Stimulated activated CD4-positive, alpha-beta T cell treated with anti-CD3 and anti-CD28 coated beads, Interleukin-2, amount 100 ng/mL, for 24 hours (primary cell): ENCODE measurements at places on chromosomes 3 and 15.

DNA sequence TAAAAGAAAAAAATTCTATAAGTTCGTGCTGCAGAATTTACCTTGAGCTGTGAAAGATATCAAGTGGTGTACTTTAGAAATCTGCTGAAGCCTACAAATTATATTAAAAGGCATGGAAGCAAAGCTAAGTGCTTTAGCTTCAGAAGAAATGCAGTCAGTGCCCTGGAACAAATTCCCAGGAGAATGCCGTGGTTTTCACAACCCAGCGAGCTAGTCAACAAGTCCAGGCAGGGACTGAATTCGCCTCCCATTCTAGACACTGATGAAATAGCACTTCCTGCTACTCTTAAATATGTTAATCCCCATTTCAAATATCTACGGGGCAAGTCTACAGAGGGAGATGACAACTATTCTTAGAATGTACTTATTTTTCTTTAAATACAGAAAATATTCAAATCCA is 326.4 kb upstream of the IGF1R start:
- no peak for DNase-seq

GRCh38 chr3:18424729-18425640 is at the start of gene SATB1:
Gene SATB1 (minus strand): TSS chr3:18425339. CDS start chr3:18420967, 4,372 bp downstream.
- peak; percentile 68 for DNase-seq

DNA sequence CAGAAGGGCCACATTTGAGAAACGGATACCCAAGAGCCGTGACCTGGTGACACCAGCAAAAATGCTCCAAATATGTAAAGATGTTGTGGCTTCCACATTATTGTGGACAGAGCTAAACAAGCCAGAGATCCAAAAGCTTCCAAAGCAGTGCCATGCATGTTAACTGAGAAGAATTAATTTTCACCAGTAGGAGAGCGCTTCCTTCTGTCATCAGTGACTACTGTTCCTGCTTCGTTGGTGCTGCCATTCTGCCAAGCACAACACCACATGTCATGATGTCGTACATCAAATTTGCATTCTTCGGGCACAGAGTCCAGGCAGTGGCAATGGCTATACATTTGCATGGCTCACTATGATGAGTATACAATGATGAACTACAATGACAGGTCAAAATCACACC is 19.1 kb upstream of the CHST2 start:
- DNase-seq: no peak

DNA sequence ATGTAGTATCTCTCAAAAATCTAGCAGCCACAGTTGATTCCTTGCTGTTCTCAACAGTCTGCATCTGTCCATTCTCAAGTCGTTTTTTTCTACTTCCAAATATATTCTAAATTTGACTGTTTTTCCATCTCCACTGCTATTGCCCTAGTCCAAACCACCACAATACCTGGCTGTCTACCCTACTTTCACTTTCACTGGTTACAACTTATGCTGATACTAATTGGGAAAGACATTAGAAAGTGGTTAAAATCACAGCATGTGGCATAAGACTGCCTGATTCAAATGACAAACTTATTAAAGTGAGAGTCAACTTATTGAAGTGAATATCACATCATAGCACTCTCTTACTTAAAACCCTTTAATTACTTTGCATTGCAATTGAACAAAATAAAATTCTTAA is 72.6 kb downstream of the CHST2 start:
- no peak for DNase-seq

DNA sequence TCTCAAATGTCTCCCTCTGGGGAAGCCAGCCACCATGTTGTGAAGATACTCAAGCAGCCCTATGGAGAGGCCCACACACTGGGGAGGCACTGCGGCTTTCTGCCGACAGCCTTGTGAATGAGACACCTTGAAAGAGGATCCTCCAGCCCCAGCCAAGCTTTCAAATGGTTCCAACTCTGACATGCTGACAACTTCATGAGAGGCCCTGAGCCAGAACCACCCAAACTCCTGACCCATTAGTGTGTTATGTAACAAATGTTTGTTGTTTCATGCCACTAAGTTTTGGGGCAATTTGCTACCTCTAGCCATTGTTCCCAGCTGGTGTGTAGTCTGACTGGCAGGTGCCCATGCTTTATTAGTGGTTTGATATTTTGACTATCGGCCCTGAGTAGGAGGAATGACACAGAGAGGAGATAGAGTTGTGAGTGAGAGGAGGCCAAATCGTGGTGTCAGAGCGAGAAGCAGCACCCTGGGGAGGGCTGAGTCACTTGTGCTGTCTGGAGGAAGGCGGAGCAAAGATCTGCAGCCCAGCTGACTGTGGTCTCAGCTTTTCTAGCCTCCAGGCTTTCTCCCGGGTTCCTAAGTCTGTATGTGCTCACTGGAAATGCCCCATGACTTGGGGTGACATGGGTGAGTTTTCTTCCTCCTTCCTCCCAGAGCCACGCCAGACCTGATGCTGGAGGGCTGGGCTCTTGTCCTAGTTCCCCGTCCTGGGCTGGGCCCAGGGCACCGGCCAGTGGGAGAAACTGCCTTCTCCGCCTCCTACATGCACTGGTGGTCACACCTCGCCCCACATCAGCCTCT is 56.7 kb upstream of the BLM start:
- peak; percentile 78 for DNase-seq

DNA sequence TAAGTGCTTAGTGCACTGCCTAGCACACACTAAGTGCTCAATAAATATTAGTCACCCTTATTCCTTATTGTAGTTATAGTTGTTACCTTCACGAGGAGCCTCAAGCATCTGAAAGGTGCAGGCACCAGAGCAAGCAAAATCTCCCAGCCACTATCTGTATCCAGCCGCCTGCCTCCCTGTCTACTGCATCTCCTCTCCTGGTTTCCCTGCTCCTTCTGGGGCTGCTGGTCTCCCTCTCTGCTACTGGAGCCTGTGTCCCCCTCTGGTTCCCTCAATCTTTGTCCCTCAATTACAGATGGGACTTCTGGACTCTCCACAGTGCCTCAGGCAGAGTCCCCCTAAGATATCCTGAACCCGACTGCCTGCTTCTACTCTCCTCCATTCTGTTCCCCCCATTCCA is 18.8 kb downstream of the MYL3 start:
- no peak for DNase-seq

DNA sequence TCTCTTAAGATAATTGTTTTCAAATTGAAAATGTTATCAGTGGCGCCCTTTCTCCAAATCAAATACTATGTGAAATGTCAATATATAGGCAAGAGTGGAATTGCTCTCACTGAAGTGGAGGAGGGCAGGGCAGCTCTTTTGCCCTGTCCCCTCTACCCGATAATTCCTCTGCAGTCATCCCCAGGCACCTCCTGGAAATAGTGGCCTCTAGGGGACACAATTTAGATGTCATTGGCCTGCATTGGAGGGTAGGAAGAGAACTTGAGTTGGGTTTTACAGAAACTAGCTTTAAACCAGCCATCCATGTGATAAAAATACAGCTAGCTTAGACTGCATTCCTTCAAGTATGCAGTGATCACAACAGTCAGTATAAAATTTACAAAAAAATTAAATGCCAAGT is 288.9 kb downstream of the EDEM1 start:
- DNase-seq: no peak

DNA sequence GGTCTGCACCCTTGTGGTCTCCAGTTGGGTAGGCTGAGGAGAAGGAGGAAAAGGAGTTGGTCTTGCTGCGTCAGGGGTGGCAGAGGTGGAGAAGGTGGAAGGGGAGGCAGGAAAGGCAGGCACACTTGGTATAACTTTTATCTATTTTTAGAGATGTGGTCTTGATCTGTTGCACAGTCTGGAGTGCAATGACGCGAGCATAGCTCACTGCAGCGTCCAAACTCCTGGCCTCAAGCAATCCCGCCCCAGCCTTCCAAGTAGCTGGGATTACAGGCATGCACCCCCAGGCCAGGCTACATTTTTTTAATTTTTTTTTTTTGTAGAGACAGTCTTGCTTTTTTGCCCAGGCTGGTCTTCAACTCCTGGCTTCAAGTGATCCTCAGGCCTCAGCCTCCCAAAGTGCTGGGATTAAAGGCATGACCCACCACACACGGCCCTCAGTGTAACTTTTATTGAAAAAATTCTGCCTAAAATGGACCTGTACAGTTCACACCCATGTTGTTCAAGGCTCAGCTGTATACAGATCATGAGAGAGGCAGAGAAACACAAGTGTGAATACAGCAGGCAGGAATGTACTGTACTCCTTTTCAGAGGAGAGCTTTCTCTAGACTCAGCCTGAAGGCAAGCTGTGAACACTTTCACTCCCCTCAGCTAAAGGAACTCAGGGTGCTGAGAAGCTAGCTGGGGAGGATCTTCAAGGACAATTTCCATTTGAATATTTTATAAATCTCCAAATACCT is 2.1 kb upstream of the RHOV start:
- no peak for DNase-seq
